ENCODE measurements at places on chromosomes 12 and 14.

- DNase-seq = no peak
Measured at GRCh38 chr12:89334548-89335169, 17.6 kb downstream of the DUSP6 start.

DNA sequence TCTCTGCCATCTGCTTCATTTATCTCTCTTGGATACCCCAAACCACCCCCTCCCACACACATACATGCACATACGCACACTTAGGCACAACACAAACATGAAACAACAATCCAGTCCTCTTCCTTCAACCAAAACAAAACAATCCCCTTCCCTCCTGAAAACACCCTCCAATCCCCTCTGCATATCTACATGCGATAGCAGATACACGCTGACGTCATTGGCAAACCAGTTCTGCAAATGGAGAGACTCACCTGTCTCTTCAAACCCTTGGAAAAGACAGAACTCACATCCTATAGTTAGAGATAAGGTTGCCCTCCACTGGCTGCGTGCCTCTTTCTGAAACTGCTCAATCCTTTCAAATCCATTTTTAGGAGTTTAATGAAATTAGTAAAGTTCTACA is 37.2 kb upstream of the RMST start:
- DNase-seq = no peak

GRCh38 chr12:108647585-108648287 is 14.0 kb upstream of the SELPLG start:
- no peak for DNase-seq

- no peak for DNase-seq
Measured at GRCh38 chr12:120228041-120228290, 27.1 kb upstream of the RPLP0 start.

DNA sequence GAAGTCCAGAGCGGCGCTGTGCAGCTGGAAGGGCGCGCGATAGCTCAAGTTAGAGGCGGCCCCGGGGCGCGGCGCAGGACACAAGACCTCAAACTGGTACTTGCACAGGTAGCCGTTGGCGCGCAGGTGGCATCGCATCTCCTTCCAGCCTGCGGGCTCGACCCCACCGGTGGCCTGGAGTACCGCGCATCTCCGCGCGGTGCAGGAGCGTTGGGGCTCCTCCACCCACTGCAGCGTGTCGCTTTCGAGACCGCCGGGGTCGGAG is 553 bp downstream of the CLEC14A start:
- DNase-seq = no peak

GRCh38 chr14:35366056-35366451 is 38.5 kb downstream of the NFKBIA start:
- no peak for DNase-seq

DNA sequence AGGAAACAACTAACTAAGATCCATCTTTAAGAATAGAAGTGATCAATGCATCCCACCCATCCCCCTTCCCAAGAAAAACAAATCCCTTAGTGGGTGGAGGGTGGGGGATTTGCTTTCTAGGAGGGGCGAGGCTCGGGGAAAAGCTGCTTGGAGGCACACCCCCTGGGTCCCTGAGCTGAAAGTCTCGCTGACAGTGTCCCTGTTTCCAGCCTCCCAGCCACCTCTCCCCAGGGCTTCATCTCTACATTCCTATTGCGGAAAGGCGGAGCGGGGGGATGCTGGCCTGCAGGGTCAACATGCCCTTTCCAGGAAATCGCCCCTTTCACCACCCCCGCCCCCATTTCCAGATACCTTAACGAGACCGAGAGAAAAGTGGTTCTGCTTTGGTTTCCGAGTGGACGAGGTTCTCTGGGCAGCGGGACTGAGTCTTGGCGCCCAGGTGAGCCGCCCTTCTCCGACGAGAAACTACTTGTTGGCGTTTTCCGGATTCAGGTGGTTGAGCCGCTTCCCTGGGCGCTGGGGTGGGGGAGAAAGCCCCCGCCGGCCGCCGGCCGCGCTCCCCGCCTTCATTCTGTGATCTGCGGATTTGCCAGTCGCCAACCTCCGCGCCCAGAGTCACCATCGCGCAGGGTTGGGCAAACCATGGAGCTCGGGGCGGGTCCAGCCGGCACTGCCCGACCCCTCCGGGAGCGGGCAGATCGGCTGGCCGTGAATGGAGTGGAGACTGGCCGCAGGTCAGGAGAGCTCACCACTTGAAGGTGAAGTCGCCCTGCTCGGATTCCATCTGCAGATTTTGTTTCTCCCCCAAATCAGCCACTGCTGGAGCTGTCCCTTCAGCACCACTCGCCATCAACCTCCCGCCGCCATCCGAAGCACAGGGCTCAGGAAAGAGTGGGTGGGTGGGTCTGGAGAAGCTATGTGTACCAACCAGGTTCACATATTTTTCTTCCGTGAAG is 505 bp downstream of the KCNC2 start:
- DNase-seq = no peak

- DNase-seq = no peak
Measured at GRCh38 chr14:34496679-34497513, 34.9 kb upstream of the SPTSSA start.

DNA sequence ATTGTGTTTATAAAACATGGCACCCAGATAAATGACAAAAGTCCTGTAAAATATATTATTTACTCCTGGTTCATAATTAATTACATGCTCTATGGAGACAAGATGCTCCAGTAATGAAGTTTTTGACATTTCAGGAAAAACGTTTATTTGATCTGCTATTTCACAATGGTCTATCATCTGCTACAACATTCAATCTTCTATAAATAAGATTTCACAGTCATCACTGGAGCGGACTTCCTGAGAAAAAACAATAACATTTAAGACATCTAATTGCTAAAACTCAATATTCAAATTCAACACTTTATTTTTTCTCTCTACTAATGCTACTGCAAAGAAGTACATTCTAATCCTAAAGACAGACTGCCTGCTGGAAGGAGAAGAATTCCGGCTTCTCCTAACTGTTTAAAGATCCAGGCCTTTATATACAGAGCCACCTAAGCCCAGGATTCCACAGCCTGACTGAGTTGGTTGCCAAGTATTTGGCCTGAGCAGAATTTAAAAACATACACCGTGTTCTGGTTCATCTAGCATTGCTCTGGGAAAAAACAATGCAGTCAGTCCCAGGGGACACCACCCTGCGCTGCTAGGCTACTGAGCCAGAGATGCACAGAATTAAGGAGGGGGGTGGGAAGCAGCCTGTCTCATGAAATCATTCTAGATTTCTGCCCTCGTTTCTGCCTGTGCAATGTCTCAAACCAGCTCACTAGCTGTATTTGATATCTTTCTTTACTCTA is 58.0 kb downstream of the TMTC1 start:
- no peak for DNase-seq

- no peak for DNase-seq
Measured at GRCh38 chr14:31827325-31827724, 249.8 kb upstream of the ARHGAP5 start.

- peak; percentile 72 for DNase-seq
Measured at GRCh38 chr14:95265106-95266094, 54.3 kb downstream of the CLMN start.

DNA sequence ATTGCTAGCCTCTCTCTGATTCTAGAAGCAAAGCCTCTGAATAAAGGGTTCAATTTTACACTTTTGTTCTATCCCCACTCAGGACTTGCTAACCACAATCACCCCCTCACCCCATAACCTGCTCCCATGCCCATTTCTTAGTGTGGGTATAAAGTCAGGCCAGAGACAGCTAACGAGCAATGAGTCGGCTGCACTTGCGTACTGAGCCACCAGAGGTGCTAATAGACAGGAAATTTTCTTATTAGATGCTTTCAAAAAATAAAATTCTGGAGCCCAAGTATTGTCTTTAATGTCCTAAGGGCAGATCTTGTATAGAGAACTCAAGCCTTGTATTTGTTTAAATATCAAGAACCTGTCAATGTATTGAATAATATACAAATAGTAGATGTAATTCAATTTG is 256.9 kb downstream of the SYT1 start:
- no peak for DNase-seq

- DNase-seq = no peak
Measured at GRCh38 chr12:68943848-68944247, 10.9 kb upstream of the CPM start.

DNA sequence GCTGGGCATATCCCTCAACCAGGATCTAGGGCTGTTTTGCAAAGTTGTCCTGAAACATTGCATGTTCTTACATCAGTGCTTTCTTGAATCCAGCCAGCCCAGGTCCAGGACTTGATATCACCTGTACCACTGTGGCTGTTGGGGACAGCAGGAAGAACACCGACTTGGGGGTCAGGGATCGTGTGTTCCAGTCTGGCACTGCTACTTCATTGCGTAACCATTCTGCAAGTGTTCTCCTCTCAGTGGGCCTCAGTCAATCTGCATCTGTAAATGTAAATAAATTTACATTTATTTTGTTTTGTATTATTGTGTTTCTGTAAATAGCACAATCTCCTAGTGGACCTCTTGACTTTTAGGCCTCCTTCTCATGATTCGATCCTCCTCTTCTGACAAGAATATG is 167.3 kb downstream of the SUDS3 start:
- no peak for DNase-seq

- DNase-seq = peak; percentile 5
Measured at GRCh38 chr12:95977764-95978305, 18.3 kb downstream of the HAL start.
